NCI-H2081 treated with DMSO at 0.1 percent for 48 hours (cell line): ENCODE measurements at places on chromosomes 3 and 15.

GRCh38 chr3:185884641-185885040 is 53.2 kb downstream of the TRA2B start:
- DNase-seq = no peak

- peak; percentile 48 for DNase-seq
These were observed 13.3 kb downstream of the GYG1 start for GRCh38 chr3:149004622-149005021.

- DNase-seq = no peak
These were observed 196.1 kb downstream of the ZNF621 start for GRCh38 chr3:40720863-40721262.

DNA sequence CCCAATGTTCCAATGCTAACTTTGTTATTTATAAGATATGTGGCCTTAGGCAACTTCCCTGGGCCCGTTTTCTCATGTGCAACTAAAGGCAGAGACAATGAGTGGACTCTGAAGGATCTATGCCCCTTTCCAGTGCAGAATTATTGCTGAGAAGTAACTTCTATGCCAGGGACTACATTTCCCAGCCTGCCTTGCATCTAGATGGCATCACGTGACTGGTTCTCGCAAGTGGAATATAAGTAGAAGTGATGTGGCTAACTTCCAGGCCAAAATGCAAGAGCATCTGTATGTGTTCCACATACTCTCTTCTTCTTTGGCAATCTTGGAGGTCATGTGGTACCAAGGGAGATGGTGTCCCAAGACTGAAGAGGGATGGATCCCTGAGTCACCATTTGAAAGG is 674.4 kb downstream of the NTRK3 start:
- no peak for DNase-seq

- no peak for DNase-seq
These were observed 66.1 kb upstream of the NR2F2 start for GRCh38 chr15:96264351-96264798.

DNA sequence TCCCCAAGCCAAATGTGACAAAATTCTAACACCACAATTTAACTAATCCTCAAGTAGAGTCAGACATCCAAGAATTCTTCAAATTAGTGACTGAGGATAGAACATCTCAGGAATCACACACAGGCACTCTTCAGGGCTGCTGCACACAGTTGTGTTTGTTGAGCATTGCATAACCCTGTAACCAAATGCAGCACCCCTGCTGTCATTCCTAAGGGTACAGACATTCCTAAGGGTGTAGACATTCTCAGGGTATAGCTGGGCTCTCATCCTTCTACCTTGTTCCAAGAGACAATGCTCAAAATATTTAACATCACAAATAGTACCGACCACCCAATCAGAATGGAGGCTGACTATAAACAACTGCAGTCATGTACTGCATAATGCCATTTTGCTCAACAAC is 107.1 kb upstream of the UBE2E2 start:
- no peak for DNase-seq

- no peak for DNase-seq
These were observed 307.2 kb upstream of the TRIM42 start for GRCh38 chr3:140370686-140371085.

DNA sequence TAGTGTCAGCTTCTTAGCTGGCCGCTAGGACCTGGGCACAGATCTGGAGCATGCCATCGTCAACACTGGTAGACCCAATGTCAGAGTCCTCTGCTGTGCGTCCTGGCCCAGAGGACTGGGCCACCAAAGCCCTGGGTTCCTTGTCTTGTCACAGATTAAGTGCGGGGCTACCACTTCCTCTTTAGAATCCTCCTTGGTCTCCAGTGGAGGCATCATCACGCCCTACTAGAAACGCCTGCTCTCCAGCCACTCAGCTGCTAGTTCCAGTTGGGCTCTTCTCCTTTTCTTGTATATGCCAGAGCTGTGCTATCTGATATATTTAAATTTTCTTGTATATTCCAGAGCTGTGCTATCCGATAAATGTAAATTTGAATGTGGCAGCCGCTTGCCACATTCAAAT is 11.2 kb downstream of the PPCDC start:
- no peak for DNase-seq

DNA sequence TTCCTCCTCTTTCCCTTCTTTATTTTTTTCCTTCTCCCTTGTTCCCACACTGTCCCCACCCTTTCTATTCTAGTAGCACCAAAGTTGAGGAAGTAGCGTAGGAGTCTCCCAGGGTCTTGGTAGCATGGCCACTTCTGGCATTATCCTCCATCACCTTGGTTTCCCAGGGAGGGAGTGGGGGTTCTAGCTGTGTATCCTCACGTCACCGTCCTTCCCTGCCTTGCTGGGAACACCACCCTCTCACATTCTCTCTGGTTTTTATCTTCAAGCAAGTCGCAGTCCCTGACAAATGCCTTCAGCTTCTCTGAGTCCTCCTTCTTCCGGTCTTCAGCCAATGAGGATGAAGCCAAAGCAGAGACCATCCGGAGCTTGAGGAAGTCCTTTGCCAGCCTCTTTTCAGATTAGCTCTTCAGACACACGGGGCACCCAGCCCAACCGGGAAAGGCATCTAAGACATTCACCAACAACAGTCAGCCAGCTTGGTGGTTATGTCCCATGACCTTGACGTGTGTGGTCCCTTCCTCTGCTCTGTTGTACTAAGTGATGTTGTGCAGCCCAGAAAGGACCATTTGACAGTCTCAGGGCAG is 31.6 kb upstream of the TIMP4 start:
- no peak for DNase-seq

DNA sequence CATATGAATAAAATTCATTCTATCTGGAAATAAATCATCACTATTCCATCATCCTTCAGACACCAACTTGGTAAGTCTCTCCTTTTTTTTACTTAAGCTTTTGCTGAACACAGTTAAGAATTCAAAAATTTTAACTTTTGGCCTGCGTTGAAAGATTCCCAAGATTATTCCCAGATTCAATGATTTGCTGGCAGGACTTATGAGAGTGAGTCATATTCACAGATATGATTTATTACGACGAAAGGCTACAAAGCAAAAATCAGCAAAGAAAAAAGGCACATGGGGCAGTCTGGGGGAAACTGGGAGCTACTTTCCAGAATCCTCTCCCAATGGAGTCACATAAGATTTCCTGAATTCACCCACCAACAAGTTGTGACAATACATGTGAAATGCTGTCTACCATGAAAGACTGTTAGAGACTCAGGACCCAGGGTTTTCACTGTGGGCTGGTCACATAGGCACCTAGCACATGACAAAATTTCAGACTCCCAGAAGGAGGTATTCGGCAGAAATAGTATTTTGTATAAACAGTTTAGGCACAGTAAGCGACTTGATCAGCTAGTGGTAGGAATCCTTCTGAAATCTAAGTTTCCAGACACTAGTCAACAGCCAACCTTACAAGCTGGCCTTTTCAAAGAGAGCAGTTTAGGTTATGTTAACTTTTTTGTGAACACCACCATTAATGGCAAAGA is 82.1 kb downstream of the DLG1 start:
- no peak for DNase-seq

DNA sequence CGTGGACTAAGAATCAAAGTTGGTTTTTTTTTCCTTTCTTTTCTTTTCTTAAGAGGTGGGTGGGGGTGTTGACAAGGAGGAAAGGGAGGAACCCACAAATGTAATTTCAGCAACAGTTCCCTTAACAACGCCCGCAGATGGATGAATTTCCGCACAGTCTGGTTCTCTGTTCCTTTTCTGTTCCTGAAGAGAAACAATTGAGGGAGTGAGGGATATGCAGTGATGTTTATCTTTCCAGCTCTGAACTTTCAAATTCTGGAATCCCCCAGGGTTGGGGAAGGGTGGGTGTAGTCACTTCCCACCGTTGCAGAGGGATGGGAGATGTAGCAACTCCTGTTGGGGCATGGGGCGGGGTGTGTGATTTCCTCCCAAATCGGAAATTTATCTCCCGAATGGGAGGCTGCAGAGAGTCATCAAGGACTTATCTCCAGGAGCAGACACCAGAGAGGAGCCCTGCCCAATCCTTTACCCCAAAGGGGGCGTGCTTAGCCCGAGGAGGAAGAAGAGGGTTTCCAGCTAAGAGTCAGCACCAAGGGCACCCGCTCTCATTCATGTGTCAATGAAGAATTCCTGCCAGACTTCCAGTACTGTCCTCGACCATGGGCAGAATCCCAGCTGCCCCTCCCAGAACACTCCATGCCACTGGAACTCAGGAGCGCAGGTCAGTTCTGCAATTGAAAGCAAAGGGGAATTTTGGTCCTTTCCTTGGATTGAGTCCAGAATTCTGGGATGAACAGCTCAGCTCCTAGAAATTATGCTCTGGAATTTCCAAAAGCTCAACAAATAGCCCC is 35.0 kb upstream of the CFAP161 start:
- no peak for DNase-seq

GRCh38 chr3:94303266-94303665 is 240.4 kb downstream of the NSUN3 start:
- no peak for DNase-seq

GRCh38 chr3:56667973-56668579 is 15.0 kb downstream of the TASOR start:
- no peak for DNase-seq

DNA sequence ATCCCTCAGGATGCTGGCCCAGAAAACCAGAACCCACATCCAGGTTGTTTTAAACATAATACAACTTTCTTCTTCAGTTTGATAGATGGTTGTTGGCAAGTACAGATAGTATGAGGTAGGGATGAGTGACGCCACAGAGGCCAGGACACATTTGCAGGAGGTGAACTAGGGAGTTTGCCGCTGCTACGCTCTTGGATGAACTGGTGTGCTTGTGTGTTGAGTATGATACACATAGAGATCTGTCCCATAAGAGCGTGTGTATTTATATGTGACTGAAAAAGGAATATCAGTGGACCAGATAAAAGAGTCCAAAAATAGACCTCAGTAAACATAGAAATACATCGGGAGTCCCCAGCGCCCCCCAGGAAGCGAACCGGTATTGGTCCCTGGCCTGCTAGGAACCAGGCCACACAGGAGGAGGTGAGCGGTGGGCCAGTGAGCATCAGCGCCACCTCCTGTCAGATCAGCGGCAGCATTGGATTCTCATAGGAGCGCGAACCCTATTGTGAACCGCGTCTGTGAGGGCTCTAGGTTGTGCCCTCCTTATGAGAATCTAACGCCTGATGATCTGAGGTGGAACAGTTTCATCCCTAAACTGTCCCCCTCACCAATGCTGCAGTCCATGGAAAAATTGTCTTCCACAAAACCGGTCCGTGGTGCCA is 98.1 kb downstream of the LRRK1 start:
- no peak for DNase-seq

- DNase-seq = no peak
These were observed 2.9 kb upstream of the NDN start for GRCh38 chr15:23690015-23690414.

- DNase-seq = no peak
These were observed 117.3 kb upstream of the PLXND1 start for GRCh38 chr3:129723558-129724324.

DNA sequence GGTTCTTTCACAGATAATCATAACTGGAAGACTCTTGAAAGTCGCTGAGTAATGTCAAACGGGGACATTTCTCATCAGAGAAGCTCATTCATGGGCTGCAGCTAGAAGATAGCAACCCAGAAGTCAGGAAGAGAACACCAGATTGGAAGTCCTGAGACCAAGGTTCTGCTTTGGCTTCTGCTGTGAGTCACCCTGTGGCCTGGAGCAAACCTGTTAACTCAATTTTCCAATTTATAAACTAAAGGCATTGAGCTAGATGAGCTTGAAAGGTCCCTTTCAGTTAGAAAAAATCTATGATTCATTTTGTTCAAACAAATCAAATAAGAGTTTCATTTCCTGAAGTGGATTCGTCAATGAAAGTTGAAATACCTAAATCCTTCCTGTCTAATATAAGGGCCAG is 402.2 kb downstream of the EPHB1 start:
- no peak for DNase-seq

GRCh38 chr15:95603802-95604201 is 726.7 kb upstream of the NR2F2 start:
- DNase-seq = no peak

GRCh38 chr15:49923671-49924070 is 195.4 kb downstream of the ATP8B4 start:
- no peak for DNase-seq

GRCh38 chr3:192188218-192188835 is 539.0 kb downstream of the FGF12 start:
- DNase-seq = peak; percentile 41

DNA sequence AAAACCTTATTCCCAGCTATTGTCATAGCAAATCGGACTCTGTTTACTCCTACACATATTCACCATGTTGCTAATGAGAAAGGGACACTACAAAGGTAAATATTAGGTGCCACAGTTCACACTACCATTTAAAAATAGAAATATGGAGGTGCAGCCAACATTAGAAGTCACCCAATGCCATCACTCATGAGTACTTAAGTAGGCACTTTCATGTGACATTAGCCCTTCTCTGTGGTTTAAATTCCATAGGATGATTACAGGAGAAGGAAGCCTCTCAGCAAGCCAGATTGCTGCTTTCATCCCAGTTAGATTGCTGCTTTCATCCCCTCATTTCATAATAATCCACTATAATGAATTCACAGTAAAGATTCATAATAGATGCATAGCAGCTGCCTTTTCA is 376.8 kb upstream of the ALCAM start:
- no peak for DNase-seq

- no peak for DNase-seq
These were observed 22.6 kb downstream of the MTHFS start for GRCh38 chr15:79874242-79874641.

- DNase-seq = no peak
These were observed 11.8 kb upstream of the CSTA start for GRCh38 chr3:122313281-122313680.

DNA sequence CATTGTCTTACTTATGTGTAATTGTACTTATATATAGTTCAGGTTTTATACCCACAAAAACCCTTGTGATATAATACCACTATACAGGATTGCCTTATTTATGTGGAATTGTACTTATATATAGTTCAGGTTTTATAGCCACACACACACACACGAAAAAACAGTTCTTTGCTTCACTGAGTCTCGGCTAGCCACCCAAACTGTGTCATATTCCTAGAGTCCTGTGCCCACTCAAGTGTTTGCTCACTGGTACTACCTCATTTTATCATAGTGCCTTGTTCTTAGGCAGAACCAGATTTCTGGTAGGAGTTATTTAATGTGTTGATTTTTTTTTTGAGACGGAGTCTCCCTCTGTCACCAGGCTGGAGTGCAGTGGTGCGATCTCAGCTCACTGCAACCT is 12.5 kb downstream of the RASA2 start:
- no peak for DNase-seq

- peak; percentile 76 for DNase-seq
These were observed 452.1 kb upstream of the KCNMB2 start for GRCh38 chr3:178083906-178084866.

GRCh38 chr3:188125076-188125475 is 28.9 kb upstream of the LPP start:
- DNase-seq = no peak
